Stimulated activated memory B cell treated with anti-CD40 and anti-IgM and Interleukin-4, amounts not matched to agents 10 μg/mL and 1 μg/mL and 100 μg/mL, for 72 hours (primary cell): ENCODE measurements at places on chromosomes 16 and 17.

- no peak for ATAC-seq
These were observed 993 bp upstream of the ANKRD11 start for GRCh38 chr16:89491238-89491869.

DNA sequence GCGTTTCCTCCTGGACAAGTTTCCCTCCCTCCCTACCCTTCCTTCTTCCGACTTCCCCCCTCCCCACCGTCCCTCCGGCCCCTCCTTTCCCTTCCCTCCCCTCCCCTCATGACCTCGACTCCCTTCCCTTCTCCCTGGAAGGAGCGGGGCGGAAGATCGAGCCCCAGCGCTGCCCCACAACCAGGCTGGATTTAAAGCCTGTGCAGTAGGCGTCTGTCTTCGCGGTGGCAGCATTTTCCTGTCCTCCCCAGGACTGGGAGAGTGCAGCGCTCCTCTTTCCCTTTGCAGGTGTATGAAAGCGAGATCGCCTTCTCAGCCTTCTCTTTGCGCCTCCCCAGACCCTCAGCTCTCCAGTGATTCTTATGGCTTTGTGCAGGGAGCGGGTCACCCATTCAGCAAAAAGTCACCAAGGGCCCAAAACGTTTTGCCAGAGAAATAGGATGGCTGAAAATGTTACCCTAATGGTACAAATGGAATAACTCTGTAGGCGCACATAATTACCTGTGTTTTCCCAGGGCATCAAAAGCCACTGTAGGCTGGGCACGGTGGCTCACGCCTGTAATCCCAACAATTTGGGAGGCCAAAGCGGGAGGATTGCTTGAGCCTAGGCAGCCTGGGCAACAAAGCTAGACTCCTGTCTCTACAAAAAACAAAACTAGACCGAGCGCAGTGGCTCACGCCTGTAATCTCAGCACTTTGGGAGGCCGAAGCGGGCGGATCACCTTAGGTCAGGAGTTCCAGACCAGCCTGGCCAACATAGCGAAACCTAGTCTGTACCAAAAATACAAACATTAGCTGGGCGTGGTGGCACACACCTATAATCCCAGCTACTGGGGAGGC lies 40.8 kb downstream of the SLFN12L start:
- no peak for ATAC-seq

DNA sequence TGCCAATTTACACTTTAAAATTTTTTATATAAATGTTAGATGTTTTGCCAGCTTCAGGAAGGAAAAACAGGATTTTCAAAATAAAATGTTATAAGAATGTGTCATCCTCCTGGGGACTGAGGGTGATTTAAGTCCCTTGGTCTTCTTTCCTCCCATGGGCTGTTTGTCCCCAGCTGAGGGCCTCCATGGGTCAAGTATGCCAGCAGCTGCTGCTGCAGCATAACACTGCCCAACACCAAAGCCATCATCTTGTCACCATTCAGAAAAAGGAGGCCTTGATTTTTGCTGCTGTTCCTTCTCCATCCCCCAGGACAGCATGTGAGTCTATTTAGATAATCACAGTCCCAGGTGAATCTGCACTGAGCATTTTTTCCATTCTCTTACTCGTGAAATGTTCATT lies 188.5 kb downstream of the LGALS9B start:
- no peak for ATAC-seq

DNA sequence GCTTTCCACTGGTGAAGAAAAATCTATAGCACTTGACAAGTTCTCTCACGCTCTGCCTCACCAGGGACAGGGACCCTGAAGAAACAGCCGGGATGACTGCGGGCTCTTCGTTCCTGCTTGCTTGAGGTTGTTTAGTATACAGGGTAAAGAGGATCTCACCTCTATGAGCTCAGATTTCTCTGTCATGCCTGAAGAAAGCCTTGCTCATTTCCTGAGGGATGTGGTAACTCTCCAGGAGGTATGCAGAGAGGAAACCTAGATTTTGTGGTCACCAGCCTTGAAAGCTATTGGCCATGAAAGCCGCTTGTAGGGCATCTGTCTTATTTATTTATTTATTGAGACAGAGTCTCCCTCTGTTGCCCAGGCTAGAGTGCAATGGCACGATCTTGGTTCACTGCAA lies 23.2 kb downstream of the USP43 start:
- ATAC-seq, result no peak

DNA sequence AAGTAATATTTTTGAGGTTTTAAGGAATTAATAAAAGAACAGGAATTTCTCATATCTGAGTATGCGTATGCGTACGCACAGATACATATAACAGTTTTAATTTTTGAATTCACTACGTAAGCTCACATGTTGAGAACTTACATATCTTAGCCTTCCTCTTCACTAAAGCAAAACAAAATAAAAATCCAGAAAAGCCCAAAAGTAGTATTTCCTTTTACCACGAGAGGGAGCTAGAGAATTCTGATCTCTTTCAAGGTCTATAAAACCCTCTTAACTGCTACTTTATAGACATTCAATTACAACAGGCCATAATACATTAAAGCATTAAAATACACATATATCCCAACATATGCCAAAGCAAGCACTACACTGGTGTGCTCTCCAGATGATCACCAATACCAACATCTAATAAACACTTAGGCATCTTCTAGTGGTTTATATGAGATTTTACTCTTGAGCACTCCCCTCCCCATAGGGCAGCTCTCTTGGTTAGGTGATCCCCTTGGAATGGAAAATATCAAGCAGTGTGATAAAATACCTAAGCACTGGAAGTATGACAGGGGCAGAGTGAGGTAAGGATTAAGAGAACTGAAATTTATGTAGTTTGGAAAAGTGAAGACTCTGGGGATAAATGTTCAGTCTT lies 94.0 kb downstream of the SKAP1 start:
- no peak for ATAC-seq

DNA sequence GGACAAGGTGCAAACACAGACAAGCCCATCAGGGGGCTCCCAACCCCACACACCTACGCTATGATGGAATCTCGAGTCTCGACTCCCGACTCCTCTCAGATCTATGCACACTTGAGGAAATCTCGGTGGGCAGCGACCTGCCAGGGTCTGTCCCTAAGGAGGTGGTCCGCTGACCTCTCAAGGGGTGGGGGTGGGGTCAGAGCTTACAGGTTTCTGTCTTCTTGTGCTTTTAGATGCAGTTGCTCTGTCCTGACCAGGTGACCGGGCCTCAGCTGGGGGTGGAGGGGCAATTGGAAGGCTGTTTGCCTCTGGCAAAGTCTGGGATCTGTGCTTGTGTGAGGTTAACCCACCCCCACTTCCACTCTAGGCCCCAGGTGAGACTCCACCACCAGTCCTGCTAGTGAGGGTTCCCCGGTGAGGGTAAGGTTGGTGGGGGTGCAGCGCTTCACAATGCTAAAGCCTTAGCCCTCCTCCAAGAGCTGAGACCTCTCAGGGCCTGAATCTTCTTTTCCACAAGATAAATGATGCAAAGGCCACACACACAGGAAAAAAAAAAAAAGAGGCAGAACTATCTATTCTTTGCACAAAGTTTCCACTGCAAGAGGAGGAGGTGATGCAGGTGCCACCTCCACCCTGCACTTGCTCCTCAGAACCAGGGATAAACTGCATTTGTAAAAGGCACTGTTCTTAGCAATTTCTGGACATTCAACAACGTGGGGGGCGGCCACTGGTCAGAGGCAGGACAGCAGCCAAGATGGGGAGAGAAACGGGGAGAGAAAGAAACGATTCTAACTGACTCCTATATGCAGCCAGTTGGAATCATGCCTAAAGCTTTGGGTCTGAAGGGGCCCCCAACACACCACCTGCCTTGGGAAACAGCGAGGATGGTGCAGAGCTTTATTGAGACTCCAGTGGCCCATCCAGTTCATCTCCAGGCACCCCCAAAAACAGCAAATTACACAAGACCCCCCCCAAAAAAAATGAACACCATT lies 4.1 kb downstream of the CISD3 start:
- ATAC-seq, result no peak

DNA sequence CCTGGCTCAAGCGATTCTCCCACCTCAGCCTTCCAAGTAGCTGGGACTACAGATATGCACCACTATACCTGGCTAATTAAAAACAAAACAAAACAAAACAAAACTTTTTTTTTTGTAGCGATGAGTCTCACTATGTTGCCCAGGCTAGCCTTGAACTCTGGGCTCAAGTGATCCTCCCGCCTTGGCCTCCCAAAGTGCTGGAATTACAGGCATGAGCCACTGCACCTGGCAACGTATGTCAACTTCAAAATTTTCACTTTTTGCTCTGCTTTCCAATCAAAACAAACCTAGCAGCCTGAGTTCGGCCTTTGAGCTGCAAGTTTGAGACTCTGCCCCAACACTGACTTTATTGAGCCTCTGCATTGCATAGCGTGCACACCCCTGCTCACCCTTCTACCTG lies 4.5 kb upstream of the RAI1 start:
- no peak for ATAC-seq

- ATAC-seq, result no peak
These were observed 110.6 kb downstream of the ABCC1 start for GRCh38 chr16:16059895-16060590.

GRCh38 chr16:13378151-13378550 lies 476.8 kb downstream of the SHISA9 start:
- no peak for ATAC-seq

DNA sequence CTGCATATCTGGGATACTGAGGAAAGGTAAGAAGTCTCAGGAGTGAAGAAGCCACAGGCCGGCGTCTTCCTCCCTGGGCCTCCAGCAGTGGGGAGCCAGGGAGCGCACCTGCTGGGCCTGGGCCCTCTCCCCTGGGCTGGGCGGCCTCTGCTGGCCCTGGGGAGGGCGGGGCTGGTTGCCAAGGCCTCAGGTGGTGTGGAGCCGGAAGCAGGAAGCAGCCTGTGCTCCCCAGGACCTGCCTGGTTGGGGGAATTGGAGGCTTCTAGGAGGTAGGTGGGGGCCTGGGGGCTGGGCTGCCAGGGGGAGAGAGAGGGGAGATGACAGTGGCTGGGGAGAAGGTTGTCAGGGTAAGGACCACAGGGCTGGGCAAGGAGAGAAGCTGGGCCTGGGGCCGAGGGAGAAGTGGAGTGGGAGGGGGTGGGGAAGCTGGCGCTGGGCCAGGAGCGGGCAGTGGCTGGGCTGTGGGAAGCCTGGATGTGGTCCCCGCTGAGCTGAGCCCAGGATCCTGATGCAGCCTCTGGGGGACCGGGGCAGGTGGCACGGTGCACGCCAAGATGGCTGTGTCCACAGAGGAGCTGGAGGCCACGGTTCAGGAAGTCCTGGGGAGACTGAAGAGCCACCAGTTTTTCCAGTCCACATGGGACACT lies at the start of gene SMIM22:
SMIM22 (plus strand) TSS at position 189 of the 647 bp plus-strand sequence; CDS start at position 555, 366 bp downstream.
- ATAC-seq, result no peak

DNA sequence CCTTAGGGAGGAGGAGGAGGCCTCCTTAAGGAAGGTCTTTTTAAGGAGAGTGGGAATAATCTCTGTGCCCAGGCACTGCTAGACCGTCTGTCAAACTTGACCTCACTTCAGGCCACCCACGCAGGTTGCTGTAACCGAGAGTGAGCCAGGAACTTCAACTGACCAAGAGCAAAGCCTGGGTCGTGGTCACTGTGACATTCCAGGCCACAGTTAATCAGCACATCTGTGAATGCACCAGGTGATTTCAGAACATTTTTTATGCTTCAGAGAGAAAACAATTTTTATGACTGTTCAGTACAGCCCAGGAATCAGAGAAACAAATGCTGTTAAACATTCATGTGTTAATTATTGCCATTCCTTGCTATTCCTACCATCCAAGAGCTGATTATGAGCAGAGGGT lies 226.6 kb upstream of the ASIC2 start:
- no peak for ATAC-seq

GRCh38 chr17:82693168-82693867 lies 5.2 kb downstream of the RAB40B start:
- ATAC-seq, result no peak

- ATAC-seq, result no peak
These were observed 33.9 kb upstream of the CDRT4 start for GRCh38 chr17:15501282-15501681.
